ENCODE measurements at places on chromosomes 11 and 22. TPM values are rescaled to one million over a fixed set of nuclear protein-coding genes. Genes with fewer than 3 reads are reported as not detected.

IRAG1 gene
- 0.29 TPM for polyA plus RNA-seq

DNA sequence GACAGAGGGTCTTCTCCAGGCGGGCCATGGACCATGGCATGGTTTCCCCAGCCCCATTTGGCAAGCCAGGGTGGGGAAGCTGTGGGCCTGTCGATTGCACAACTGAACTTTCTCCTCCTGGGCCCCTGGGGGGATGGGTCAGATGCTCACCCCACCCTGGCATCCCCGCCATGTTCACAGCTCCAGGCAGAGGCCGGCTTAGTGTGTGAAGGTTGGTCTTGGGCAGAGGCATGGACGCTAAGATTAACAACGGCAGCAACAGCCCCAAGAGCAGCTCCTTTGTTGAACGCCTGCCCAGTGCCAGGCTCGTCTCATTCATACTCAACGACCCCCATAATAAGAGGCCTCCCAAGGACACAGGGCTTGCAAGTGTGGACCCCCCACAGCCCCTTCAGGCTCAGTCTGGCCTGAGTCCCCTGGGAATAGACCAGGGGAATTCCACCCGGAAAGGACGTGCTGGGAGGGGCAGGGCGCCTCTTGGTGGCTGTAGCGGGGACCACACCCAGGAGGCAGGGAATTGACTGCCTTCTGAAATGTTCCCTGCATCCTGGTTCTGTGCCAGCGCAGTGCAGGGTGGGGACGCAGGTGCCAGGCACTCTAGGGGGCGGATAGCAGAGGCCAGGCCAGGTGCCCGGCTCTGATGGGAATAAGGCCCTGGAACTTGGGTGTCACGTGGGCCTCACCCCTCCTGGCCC is 8.3 kb downstream of the TSPO start:
- DNase-seq: no peak
- peaks cover 8% of the 10 kb centered on the region for H3K27me3 ChIP-seq
- peaks cover 26% of the 10 kb centered on the region for H3K4me1 ChIP-seq
- no peak overlapping the region for H3K27ac ChIP-seq

- no peak overlapping the region for H3K27ac ChIP-seq
- no peaks in the 10 kb centered on the region for H3K27me3 ChIP-seq
- H3K4me3 ChIP-seq: 0 out of 2 replicates have a peak overlapping the region, but pooled peaks have one; percentile 40
- DNase-seq: no peak
Observed at GRCh38 chr11:17406082-17406817, 17.8 kb upstream of the KCNJ11 start.

- H3K4me1 ChIP-seq: peaks cover 33% of the 10 kb centered on the region
- no peaks in the 10 kb centered on the region for H3K27me3 ChIP-seq
- H3K4me3 ChIP-seq: peak overlapping the region; percentile 39
- peaks cover 4% of the 10 kb centered on the region for H3K36me3 ChIP-seq
- H3K27ac ChIP-seq: peak overlapping the region; percentile 72
Observed at GRCh38 chr22:28711820-28712777, 29.5 kb downstream of the CHEK2 start.

DNA sequence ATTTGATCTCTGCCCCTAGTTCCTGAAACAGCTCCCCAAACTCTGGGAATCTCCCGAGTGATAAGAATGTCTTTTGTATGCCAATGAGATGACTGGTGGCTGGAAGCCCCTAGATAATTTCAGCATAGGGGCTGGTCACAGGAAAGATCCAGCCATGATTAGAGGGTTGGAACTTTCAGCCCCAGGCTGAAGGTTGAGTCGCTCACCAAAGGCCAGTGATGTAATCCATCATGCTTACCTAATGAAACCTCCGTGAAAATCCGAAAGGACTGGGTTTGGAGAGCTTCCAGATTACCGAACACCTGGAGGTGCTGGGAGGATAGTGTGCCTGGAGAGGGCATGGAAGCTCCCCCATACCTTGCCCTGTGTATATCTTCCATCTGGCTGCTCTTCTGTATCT is 26.0 kb downstream of the LRRC32 start:
- H3K27ac ChIP-seq: no peak overlapping the region
- no peaks in the 10 kb centered on the region for H3K4me1 ChIP-seq
- 0 out of 2 replicates have a peak, but pooled peaks cover 1% of the 10 kb centered on the region for H3K27me3 ChIP-seq
- H3K4me3 ChIP-seq: no peak overlapping the region
- H3K36me3 ChIP-seq: no peaks in the 10 kb centered on the region
- no peak for DNase-seq

DNA sequence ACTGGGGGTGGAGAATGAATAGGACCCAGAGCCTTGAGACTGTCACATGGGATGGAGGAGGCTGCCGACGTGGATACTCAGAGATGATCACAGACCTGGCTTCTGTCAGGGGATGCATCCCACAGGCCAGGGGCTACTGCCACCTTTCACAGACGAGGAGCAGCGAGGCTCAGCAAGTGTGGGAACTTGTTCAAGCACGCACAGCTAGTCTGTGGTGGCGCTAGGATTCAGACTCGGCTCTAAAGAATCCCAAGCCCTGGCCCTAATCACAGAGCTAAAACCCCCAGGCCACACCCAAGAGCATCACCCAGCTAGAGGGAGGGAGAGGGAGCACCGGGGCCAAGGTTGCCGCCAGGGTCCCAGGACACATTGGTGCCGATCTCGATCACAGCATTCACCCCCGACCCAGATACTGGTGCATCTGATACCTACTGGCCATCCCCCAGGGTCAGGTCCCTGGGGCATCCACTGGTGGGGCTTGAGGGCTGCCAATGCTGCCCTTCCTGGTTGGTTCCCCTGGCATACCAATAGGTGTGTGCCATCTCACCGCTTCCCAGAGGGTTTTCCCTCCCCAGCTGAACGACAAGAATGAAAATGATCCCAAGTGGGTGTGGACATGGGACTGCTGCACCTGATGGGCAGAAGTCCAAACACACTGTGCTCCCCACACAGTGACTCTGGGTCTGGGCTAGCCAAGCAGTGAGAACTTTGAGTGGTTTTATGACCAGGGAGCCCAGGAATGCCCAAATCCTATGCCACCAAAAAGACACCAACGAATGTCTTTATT is 6.2 kb downstream of the CHST1 start:
- H3K27me3 ChIP-seq: peaks cover 66% of the 10 kb centered on the region
- no peak overlapping the region for H3K27ac ChIP-seq
- no peak overlapping the region for H3K4me3 ChIP-seq
- no peak for DNase-seq
- no peaks in the 10 kb centered on the region for H3K36me3 ChIP-seq

DNA sequence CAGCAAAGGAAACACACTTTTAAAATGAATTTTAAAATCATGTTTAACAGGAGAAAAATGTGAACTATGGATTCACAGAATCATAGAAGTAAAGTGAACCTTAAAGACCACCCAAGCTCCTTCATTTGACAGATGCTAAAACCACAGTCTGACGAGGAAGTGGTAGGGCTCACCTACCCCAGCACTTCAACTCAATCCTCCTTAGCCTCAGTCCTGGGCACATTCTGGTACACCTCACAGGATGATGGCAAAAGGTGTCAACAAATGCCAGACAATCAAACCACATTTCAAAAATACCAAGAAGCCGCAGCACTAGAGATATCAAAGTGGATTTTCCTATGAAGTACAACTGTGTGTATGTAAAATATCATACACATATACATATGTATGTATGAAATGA is 43.1 kb downstream of the PITPNB start:
- H3K4me1 ChIP-seq: peaks cover 24% of the 10 kb centered on the region
- DNase-seq: no peak
- no peaks in the 10 kb centered on the region for H3K27me3 ChIP-seq
- peaks cover 4% of the 10 kb centered on the region for H3K36me3 ChIP-seq
